ENCODE measurements at places on chromosomes 5 and 9.

- DNase-seq, result no peak
Measured at GRCh38 chr5:131659290-131659689, 24.3 kb upstream of the RAPGEF6 start.

GRCh38 chr9:3447788-3448187, 78.0 kb downstream of the RFX3 start:
- no peak for DNase-seq

DNA sequence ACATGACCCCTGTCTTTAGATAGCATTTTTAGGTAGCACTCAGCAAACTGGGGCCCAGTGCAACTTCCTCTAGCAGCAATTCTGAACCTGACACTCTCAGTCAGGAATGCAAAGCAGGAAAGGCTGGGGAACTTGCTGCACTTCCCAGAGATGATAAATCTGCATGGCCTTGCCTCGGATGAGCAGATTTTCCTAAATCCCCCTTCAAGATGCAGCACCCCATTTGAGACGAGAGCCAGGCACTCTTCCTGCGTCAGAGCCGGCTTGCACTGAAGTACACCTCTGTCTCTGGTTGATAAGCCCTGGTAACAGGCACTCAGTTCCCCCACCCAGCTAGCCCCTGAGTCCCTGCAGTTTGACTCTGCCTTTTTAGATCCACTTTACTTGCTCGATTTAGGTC, 296.7 kb upstream of the PANK3 start:
- no peak for DNase-seq

DNA sequence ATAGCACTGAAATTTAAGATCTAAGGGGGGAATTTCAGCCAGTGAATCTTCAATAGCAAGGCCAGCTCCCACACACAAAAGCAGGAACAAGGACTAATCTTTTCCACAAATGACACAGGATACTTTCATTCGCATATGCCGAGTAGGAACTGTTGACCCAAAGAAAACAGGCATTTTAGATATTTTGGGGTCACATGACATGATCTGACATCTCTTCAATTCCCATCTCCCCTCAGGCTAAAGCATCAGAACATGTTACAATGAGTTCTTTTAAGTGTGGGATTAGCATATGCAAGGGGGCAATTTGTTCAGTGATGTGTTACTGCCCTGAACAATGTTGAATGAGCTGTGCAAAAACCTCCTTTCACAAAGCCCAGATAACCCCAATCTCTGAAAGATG, 68.2 kb downstream of the TLE1 start:
- no peak for DNase-seq

GRCh38 chr5:104052558-104053352, 490.2 kb upstream of the NUDT12 start:
- no peak for DNase-seq

DNA sequence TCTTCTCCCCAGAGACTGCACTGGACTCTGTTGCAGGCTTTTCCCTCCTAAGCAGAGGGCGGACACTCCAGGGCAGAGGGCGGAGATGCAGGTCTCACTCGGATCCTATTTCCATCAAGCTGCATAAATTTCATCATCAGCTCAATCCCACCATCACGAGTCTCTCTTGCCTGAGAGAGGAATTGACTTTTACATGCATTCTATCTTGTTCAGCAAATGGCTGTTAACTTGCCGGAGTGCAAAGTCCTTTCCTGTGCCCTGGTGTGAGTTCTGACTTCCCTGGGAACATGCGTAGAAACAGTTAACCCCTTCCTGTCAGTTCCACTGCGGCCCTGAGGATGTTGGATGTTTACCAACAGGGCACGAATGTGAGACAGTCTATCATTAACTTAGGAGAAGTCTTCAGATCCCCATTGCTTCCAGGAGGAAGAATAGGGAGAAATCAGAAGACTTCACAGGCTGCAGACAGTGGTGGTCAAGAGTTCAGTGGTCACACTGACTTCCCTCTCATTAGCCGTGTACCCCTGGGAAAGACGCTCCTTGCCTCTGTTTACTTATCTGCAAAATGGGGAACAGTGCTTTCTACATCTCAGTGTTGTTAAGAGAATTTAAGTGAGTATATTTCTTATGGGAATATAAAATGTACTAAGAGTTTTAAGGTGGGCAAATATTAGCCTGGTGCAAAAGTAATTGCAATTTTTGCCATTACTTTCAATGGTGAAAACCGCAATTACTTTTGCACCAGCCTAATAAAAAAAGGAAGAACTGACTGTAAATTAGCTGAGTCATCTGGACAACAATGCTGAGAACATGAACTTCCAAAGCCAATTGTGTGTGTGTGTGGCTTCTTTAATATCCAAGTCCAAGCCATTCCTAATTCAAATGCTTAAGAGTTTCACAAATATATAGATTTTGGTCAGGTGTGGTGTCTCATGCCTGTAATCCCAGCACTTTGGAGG, 248.0 kb downstream of the DRD1 start:
- DNase-seq, result no peak

GRCh38 chr5:113578091-113578490, 64.6 kb downstream of the YTHDC2 start:
- no peak for DNase-seq

DNA sequence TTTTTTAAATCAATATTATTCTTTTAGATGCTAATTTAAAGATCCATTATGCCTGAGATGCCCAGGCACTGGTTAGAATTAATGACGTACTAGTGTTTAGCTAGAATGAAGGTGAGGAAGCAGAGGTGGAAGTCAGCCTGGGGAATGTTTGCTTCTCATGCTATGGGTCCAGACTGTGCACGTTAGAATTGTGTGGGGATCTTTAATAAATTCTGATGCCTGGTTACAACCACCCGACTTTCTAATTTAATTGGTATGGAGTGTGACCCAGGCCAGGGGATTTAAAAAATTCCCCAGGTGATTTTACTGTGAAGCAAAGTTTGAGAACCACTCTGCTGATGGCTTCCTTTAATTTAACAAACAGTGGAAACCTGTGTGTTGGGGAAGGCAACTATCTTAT, 111.1 kb downstream of the DOCK2 start:
- no peak for DNase-seq
